ENCODE measurements at places on chromosomes 12 and 14.

DNA sequence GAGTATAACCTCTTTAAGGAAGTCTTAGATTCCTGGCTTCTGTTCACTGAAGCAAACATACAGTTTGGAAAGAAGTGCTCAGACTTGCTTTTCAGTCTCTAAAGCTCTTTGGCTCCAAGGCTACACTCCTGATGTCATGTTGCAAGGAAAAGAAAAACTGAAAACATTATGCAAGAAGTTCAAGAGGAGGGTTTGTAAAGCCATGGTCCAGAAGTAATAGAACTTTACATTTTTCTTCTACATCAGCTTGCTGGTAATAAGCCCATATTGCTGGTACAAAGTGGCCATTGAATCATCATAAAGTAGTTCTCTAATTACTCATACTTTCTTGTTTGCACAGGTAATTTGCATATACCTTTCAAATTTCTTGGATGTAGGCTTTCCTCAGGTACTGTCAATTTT lies 83.6 kb downstream of the BBS10 start:
- H3K27ac ChIP-seq: no peak overlapping the region
- no peak overlapping the region for H3K4me3 ChIP-seq
- DNase-seq: no peak
- H3K36me3 ChIP-seq: no peaks in the 10 kb centered on the region
- peaks cover 29% of the 10 kb centered on the region for H3K27me3 ChIP-seq

GRCh38 chr12:46304070-46304469 lies 35.2 kb upstream of the SLC38A1 start:
- DNase-seq: no peak
- H3K27ac ChIP-seq: no peak overlapping the region
- H3K27me3 ChIP-seq: peaks cover 17% of the 10 kb centered on the region
- H3K4me1 ChIP-seq: peaks cover 4% of the 10 kb centered on the region
- H3K4me3 ChIP-seq: no peak overlapping the region
- no peaks in the 10 kb centered on the region for H3K36me3 ChIP-seq

- DNase-seq: peak; percentile 49
- no peak overlapping the region for H3K27ac ChIP-seq
- H3K4me1 ChIP-seq: peaks cover 37% of the 10 kb centered on the region
- no peak overlapping the region for H3K4me3 ChIP-seq
- peaks cover 12% of the 10 kb centered on the region for H3K36me3 ChIP-seq
Observed at GRCh38 chr14:44961151-44961553, 595 bp downstream of the KLHL28 start.

GRCh38 chr14:86088156-86088555 lies 558.2 kb downstream of the FLRT2 start:
- H3K27me3 ChIP-seq: no peaks in the 10 kb centered on the region
- no peak overlapping the region for H3K4me3 ChIP-seq
- no peaks in the 10 kb centered on the region for H3K4me1 ChIP-seq
- DNase-seq: no peak
- no peak overlapping the region for H3K27ac ChIP-seq

DNA sequence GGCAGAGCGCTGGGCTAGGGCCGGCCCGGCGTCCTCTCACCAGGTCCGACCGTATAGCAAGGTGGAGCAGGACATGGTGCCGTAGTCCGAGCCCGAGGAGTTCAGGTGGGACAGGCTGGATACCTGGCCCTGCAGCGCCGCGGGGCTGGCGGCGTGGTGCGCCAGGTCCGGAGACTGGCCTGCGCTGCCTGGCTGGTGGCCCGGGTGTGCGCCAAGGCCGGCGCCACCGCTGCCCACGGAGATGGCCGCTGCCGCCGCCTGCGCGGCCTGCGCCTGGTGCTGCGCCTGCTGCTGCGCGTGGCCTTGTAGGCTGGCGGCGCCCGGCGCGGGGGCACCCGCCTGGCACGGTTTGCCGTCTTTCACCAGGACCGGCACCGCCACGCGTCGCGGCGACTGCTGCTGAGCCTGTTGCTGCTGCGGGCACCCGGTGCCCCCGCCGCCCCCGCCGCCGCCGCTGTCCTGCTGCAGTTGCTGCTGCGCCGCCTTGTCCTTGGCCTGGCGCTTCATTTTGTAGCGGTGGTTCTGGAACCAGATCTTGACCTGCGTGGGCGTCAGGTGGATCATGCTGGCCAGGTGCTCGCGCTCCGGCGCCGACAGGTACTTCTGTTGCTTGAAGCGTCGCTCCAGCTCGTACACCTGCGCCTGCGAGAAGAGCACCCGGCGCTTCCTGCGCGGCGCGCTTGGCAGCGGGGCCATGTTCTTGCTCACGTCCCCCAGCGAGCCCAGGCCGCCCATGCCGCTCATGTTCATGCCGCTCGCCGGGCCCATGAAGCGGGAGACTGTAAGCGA lies 2.6 kb downstream of the NKX2-1 start:
- no peak overlapping the region for H3K27ac ChIP-seq
- H3K4me3 ChIP-seq: no peak overlapping the region
- no peak for DNase-seq

DNA sequence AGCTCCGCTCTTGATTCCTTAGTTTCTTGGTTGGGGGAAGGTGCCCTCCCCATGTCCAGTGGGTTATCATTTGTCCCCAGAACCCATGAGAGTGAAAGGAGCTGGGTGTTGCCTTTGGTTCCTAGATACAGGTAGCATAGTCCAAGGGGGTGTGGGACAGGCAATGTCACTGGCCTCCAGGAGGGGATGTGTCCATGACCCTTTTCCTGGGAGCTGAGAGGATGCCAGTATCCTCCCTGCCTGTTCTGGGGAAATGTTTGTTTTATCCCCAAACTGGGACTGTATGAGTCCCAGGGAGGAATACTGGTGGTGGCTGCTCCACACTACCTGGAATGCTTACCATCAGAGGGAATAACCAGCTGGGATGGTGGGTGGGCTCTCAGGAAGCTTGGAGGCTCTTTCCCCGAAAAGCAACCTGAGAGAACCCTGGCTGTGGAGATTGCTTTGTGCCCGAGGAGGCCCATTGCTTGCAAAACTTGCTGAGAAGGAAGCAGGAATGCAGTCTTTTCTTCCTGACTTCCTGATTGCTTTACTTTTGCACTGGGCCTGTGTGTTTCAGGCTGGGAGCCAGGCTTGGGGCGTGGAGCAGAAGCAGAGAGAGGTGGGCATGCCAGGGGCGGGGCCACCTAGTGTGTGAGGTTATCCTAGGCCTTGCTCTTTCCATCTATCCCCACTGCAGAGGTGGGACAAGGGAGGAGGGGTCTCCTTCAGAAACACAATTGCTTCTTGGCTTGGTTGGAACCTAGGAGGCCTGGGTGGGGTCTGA lies 715 bp upstream of the SLC10A1 start:
- DNase-seq: no peak
- H3K27me3 ChIP-seq: peaks cover 5% of the 10 kb centered on the region
- no peak overlapping the region for H3K4me3 ChIP-seq
- H3K4me1 ChIP-seq: no peaks in the 10 kb centered on the region

- DNase-seq: no peak
- no peak overlapping the region for H3K27ac ChIP-seq
- no peak overlapping the region for H3K4me3 ChIP-seq
- no peaks in the 10 kb centered on the region for H3K27me3 ChIP-seq
- peaks cover 6% of the 10 kb centered on the region for H3K4me1 ChIP-seq
- no peaks in the 10 kb centered on the region for H3K36me3 ChIP-seq
Observed at GRCh38 chr12:117343849-117344248, 17.6 kb downstream of the NOS1 start.

- H3K36me3 ChIP-seq: no peaks in the 10 kb centered on the region
- DNase-seq: no peak
- H3K4me1 ChIP-seq: no peaks in the 10 kb centered on the region
- no peak overlapping the region for H3K4me3 ChIP-seq
- H3K27ac ChIP-seq: no peak overlapping the region
Observed at GRCh38 chr14:95668235-95668772, 17.9 kb upstream of the TCL1B start.

- no peaks in the 10 kb centered on the region for H3K36me3 ChIP-seq
- H3K27ac ChIP-seq: no peak overlapping the region
- DNase-seq: peak; percentile 63
- peak overlapping the region; percentile 74 for H3K4me3 ChIP-seq
Observed at GRCh38 chr14:77124345-77125280, 17.0 kb downstream of the ZDHHC22 start.

DNA sequence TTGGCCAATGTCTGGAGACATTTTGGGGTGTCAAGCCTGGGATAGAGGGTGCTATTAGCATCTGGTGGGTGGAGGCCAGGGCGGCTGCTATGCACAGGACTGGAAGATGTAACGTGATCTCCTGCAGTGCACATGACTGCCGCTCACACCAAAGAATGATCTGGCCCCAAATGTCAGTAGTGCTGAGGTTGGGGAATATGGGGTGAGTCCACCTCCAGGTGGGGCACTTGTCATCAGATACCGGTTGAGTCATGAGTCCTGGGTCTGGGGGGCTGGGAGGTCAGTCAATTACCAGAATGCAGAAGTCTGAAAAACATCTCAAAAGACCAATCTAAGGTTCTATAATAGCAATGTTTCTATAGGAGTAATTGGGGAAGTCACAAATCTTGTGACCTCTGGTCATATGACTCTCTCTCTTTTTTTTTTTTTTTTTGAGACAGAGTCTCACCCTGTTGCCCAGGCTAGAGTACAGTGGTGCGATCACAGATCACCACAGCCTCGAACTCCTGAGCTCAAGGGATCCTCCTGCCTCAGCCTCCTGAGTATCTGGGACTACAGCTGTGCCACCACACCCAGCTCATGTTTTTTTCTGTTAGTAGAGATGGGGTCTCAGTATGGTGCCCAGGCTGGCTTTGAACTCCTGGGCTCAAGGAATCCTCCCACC lies 6.0 kb upstream of the SDSL start:
- H3K27ac ChIP-seq: no peak overlapping the region
- no peaks in the 10 kb centered on the region for H3K4me1 ChIP-seq
- H3K4me3 ChIP-seq: no peak overlapping the region
- peaks cover 10% of the 10 kb centered on the region for H3K27me3 ChIP-seq

GRCh38 chr12:98180603-98181002 lies 334.8 kb upstream of the TMPO start:
- no peak for DNase-seq
- no peak overlapping the region for H3K4me3 ChIP-seq
- H3K4me1 ChIP-seq: no peaks in the 10 kb centered on the region
- H3K27ac ChIP-seq: no peak overlapping the region

DNA sequence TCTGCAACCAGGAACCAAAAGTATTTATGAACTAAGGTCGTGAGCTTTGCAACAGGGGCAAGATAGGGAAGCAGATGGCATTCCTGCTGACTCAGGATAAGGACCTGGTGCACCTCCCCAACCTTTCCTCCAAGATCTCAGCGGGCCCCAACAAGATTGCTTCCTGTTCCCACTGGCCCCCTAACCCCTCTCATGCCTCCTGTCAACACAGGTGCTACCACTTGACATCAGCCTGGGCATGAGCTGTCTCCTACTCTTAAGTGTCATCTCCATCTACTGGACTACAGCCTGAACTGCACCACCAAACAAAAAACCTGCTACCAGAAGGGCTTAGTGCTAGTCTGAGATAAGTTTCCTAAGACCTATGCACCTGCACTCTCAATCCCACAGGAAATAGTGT lies 32.7 kb downstream of the MED6 start:
- peak; percentile 24 for DNase-seq
- H3K4me3 ChIP-seq: no peak overlapping the region
- H3K36me3 ChIP-seq: peaks cover 80% of the 10 kb centered on the region
- H3K4me1 ChIP-seq: peaks cover 3% of the 10 kb centered on the region
- H3K27me3 ChIP-seq: no peaks in the 10 kb centered on the region
- H3K27ac ChIP-seq: no peak overlapping the region

GRCh38 chr14:77219591-77219990 lies 38.0 kb downstream of the TMEM63C start:
- H3K27me3 ChIP-seq: peaks cover 3% of the 10 kb centered on the region
- H3K27ac ChIP-seq: no peak overlapping the region
- H3K4me3 ChIP-seq: no peak overlapping the region
- H3K36me3 ChIP-seq: no peaks in the 10 kb centered on the region

GRCh38 chr14:99679543-99679942 lies 4.6 kb upstream of the CYP46A1 start:
- peaks cover 2% of the 10 kb centered on the region for H3K4me1 ChIP-seq
- H3K27me3 ChIP-seq: no peaks in the 10 kb centered on the region
- H3K4me3 ChIP-seq: no peak overlapping the region
- DNase-seq: no peak
- H3K36me3 ChIP-seq: no peaks in the 10 kb centered on the region
- H3K27ac ChIP-seq: no peak overlapping the region

GRCh38 chr12:113779774-113780173 lies 186.4 kb downstream of the RBM19 start:
- H3K4me3 ChIP-seq: no peak overlapping the region
- H3K36me3 ChIP-seq: no peaks in the 10 kb centered on the region
- H3K27ac ChIP-seq: no peak overlapping the region

DNA sequence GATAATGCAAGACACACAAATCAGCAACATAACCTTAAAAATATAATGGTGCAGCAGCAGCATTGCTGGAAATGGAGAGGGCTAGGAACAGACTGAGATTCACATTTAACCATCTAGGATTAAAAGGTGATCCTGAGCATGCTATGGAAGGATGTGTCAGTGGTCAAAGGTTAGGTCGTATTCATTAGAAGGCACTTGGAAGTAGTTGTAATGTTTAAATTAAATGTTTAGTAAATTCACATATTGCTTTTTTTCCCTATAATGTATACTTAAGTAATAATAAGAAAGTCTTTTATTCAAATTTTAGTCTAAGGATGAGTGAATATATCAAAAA lies 368.6 kb upstream of the PDE3A start:
- no peak overlapping the region for H3K27ac ChIP-seq
- no peaks in the 10 kb centered on the region for H3K4me1 ChIP-seq
- H3K4me3 ChIP-seq: no peak overlapping the region
- H3K36me3 ChIP-seq: no peaks in the 10 kb centered on the region
- DNase-seq: no peak

DNA sequence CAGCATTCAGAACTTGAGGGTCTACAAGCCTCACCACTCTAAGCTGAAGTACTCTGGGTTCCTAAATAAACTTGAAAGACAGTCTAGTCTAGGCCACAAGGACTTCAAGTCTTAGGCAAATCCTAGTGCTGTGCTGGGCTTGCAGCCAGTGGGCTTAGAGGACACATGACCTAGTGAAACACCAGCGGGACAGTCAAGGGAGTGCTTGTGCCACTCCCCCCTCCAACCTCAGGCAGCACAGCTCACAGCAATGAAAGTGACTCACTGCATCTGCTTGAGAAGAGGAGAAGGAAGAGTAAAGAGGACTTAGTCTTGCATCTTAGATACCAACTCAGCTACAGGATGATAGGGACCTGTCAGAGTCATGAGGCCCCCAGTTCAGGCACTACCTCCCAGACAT lies 438.1 kb downstream of the IPO8 start:
- no peak overlapping the region for H3K4me3 ChIP-seq
- H3K4me1 ChIP-seq: no peaks in the 10 kb centered on the region
- H3K27me3 ChIP-seq: no peaks in the 10 kb centered on the region
- no peak overlapping the region for H3K27ac ChIP-seq

GRCh38 chr12:52914576-52915121 lies 9.8 kb upstream of the KRT8 start:
- H3K4me1 ChIP-seq: peaks cover 2% of the 10 kb centered on the region
- no peak overlapping the region for H3K4me3 ChIP-seq
- no peak for DNase-seq
- no peak overlapping the region for H3K27ac ChIP-seq
- H3K36me3 ChIP-seq: no peaks in the 10 kb centered on the region
- peaks cover 5% of the 10 kb centered on the region for H3K27me3 ChIP-seq

- H3K4me1 ChIP-seq: no peaks in the 10 kb centered on the region
- H3K4me3 ChIP-seq: no peak overlapping the region
- H3K27me3 ChIP-seq: peaks cover 21% of the 10 kb centered on the region
- H3K27ac ChIP-seq: no peak overlapping the region
- H3K36me3 ChIP-seq: no peaks in the 10 kb centered on the region
Observed at GRCh38 chr12:66697404-66697803, 18.5 kb upstream of the GRIP1 start.

Data from activated T-helper 2 cell treated with anti-CD3 and anti-CD28 coated beads, Interferon-gamma antibody, Interleukin-2, Interleukin-4, amounts not matched to agents 10 μg/mL and 5 μg/mL and 100 μg/mL, durations not matched to agents 14 hours and 24 hours and 36 hours (primary cell).